ENCODE measurements at places on chromosomes 2 and 18. TPM values are rescaled to one million over a fixed set of nuclear protein-coding genes. Genes with fewer than 3 reads are reported as not detected.

- no peak overlapping the region for H3K27ac ChIP-seq
- no peak for DNase-seq
- peaks cover 27% of the 10 kb centered on the region for H3K4me1 ChIP-seq
- H3K36me3 ChIP-seq: peaks cover 5% of the 10 kb centered on the region
- no peak overlapping the region for H3K4me3 ChIP-seq
These were observed 203.5 kb downstream of the ZFP36L2 start for GRCh38 chr2:43022896-43023295.

- H3K4me1 ChIP-seq: peaks cover 2% of the 10 kb centered on the region
- H3K36me3 ChIP-seq: no peaks in the 10 kb centered on the region
- H3K27me3 ChIP-seq: peaks cover 12% of the 10 kb centered on the region
- DNase-seq: no peak
- H3K27ac ChIP-seq: no peak overlapping the region
These were observed 13.6 kb upstream of the KIDINS220 start for GRCh38 chr2:8850845-8851487.

DNA sequence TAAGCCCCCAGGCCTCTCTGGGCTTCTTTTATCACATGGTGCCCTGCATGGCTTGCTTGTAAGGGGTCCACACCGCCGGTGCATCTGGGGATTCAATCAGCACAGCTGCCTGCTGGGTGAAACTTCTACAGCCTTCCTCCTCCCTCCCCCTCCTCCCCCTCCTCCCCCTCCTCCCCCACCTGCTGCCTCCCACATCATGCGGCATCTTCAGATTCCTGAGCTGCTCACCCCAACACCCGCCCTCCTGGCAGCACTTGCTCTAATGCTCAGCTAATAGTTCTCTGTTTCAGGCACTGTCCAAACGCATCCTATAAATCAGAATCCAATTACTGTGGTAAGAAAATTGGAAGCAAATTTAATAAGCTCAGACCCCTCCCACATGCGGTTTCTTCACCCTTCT, 150.7 kb downstream of the GALNT14 start:
- no peak overlapping the region for H3K27ac ChIP-seq
- no peaks in the 10 kb centered on the region for H3K36me3 ChIP-seq
- no peaks in the 10 kb centered on the region for H3K27me3 ChIP-seq
- H3K4me1 ChIP-seq: no peaks in the 10 kb centered on the region

GRCh38 chr2:44342854-44343253, 18.4 kb downstream of the PREPL start:
- H3K27me3 ChIP-seq: no peaks in the 10 kb centered on the region
- H3K27ac ChIP-seq: no peak overlapping the region
- H3K4me1 ChIP-seq: no peaks in the 10 kb centered on the region
- H3K36me3 ChIP-seq: peaks cover 26% of the 10 kb centered on the region
- no peak overlapping the region for H3K4me3 ChIP-seq

GRCh38 chr2:609881-610280, 67.3 kb downstream of the TMEM18 start:
- H3K4me3 ChIP-seq: no peak overlapping the region
- no peak for DNase-seq
- H3K4me1 ChIP-seq: no peaks in the 10 kb centered on the region
- no peak overlapping the region for H3K27ac ChIP-seq

DNA sequence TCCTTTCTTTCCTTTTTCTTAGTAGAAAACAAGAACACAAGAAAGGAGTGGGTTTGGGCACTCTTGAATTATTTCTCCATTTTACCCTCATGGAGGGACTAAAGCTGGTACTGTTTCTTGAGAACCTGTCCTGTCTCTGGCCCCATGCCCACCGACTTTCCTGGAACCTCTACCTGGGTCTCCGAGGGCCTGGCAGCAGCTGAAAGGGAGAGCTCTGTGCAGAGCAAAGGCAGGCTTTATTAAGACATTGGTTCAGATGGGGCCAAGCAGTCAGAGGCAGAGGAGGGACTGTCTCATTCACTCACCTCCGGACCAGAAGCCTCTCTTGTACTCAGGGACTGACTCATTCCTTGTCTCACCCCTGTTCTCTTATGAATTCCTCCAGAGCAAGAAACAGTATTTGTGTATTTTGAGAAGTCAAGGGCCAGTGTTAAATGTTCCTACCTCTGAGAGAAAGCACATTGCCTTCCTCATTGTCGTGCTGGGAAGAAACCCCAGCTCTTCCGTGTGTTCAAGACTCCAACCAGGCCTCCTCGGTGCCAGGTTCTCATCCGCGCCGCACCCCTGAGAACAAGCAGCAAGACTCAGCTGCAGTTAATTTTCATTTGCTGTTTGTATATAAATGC, 201.9 kb upstream of the NT5C1B start:
- H3K27me3 ChIP-seq: no peaks in the 10 kb centered on the region
- no peak overlapping the region for H3K27ac ChIP-seq
- DNase-seq: no peak
- no peaks in the 10 kb centered on the region for H3K36me3 ChIP-seq
- H3K4me1 ChIP-seq: no peaks in the 10 kb centered on the region

- no peaks in the 10 kb centered on the region for H3K27me3 ChIP-seq
- DNase-seq: no peak
- no peak overlapping the region for H3K27ac ChIP-seq
- peak overlapping the region; percentile 67 for H3K4me3 ChIP-seq
- no peaks in the 10 kb centered on the region for H3K36me3 ChIP-seq
These were observed 39.1 kb downstream of the SNED1 start for GRCh38 chr2:241037498-241037897.

- H3K4me1 ChIP-seq: no peaks in the 10 kb centered on the region
These were observed 44.8 kb downstream of the FTCDNL1 start for GRCh38 chr2:199806179-199806578.

DNA sequence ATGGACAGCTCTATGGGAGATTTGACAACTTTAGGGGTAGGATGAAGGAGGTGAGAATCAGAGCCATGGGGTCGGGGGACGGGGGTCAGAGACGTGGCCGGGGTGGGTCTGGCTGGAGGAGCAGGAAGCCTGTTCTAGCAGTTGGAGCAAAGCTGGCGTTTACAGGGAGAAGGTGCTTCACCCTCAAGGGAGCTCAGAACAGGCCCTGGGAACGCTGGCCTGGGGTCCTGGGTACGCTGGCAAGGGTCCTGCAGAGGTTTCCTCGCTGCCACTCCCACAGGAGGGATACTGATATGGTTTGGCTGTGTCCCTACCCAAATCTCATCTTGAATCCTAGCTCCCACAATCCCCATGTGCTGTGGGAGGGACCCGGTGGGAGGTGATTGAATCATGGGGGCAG, 205.0 kb upstream of the ARL4C start:
- no peaks in the 10 kb centered on the region for H3K36me3 ChIP-seq
- peaks cover 4% of the 10 kb centered on the region for H3K4me1 ChIP-seq
- H3K27me3 ChIP-seq: peaks cover 8% of the 10 kb centered on the region
- H3K27ac ChIP-seq: no peak overlapping the region

- DNase-seq: no peak
- no peak overlapping the region for H3K4me3 ChIP-seq
- H3K36me3 ChIP-seq: no peaks in the 10 kb centered on the region
- no peaks in the 10 kb centered on the region for H3K4me1 ChIP-seq
These were observed 12.5 kb upstream of the GPR39 start for GRCh38 chr2:132404056-132404455.

- DNase-seq: peak; percentile 36
- peaks cover 14% of the 10 kb centered on the region for H3K4me1 ChIP-seq
- H3K27ac ChIP-seq: no peak within 1 kb of the TSS
- no peaks in the 10 kb centered on the region for H3K36me3 ChIP-seq
- H3K27me3 ChIP-seq: peaks cover 58% of the 10 kb centered on the region
These were observed at the start of gene B4GALT6 for GRCh38 chr18:31684279-31685096. Gene B4GALT6 (minus strand): TSS chr18:31684581. CDS start chr18:31684426, 155 bp downstream.

DNA sequence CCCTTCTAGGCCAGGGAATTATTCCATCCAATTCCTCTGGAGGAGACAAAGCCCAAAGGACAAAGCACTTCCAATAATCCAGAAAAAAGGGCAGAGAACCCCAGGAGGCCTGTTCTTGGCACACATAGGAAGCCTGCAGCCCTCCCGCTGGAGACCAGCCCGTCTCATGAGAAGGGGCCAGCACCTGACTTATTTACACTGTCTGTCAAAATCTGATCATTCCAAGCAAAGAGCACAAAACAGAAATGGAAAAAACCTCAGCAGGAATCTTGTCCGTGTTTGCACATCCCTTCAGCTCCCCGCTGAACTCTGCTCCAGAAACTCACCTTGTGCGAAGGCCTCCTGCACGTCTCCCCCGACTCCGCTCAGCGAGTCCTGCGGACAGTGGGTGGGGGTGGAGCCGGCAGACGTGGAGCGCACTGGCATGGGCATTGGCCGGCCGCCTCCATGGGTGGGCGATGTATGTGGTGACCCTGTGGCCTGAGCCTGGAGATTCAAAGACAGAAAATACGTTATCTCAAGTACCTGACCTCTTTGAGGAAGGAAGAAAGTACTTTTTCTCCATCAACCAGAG, 46.2 kb upstream of the DNMT3A start:
- no peak overlapping the region for H3K27ac ChIP-seq
- peaks cover 7% of the 10 kb centered on the region for H3K4me1 ChIP-seq

DNA sequence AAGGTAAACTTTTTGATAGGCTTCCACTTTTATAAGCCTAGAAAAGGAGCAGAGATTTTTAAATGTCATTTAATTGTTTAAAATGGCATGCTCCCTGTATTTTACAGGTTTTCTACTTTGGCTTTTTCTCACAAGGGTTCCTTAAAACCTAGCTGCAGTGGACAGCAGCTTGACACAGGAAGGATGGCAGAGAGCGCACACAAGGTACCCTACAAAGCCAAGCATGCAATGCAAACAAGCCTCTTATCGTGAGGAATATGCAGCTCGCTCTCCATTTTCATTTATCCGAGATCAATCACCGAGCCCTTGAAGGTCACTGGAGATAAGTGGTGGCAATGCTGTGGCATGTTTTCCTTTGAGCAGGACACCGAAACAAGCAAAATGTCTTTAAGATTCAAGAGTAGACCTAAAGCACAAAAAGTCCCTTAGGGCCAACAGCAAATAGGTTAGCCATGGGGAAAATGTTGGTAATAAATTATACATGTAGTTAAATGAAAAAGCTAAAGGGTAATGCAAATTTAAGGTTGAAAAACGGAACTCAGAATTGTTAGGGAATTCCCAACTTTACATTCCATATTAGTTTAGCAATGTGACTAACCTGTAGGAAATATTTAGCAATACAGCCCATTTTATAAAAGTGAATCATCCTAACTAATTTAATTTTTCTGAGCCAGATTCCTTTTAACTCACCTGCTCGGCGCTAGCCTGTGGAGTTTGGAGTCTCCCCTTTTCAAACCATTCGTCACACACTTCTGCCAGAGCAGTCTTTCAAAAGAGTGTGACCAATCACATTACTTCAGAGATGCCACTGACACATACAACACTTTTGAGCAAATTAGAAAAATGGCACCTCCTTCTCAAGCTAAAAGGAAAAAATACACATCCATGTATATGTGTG, 337.9 kb upstream of the PKDCC start:
- H3K4me1 ChIP-seq: no peaks in the 10 kb centered on the region
- peaks cover 2% of the 10 kb centered on the region for H3K27me3 ChIP-seq
- H3K36me3 ChIP-seq: no peaks in the 10 kb centered on the region
- DNase-seq: no peak
- H3K4me3 ChIP-seq: no peak overlapping the region

The AGAP1 gene
- total RNA-seq: 2.5 TPM

The MORN2 gene
- total RNA-seq: 5.0 TPM

GRCh38 chr2:83015035-83015715, 1443.9 kb downstream of the SUCLG1 start:
- no peak for DNase-seq
- H3K27me3 ChIP-seq: no peaks in the 10 kb centered on the region
- H3K36me3 ChIP-seq: no peaks in the 10 kb centered on the region
- H3K27ac ChIP-seq: no peak overlapping the region
- H3K4me3 ChIP-seq: no peak overlapping the region

The LYG1 gene
- total RNA-seq: 0.54 TPM

The CHRND gene
- not detected for total RNA-seq

The CYP1B1 gene
- 2.2 TPM for total RNA-seq

- peak overlapping the region; percentile 25 for H3K27ac ChIP-seq
- peak; percentile 10 for DNase-seq
- peaks cover 5% of the 10 kb centered on the region for H3K4me1 ChIP-seq
- H3K4me3 ChIP-seq: peak overlapping the region; percentile 51
These were observed 927.5 kb downstream of the ERBB4 start for GRCh38 chr2:211611061-211611518.

- no peak overlapping the region for H3K27ac ChIP-seq
- peaks cover 3% of the 10 kb centered on the region for H3K27me3 ChIP-seq
- no peaks in the 10 kb centered on the region for H3K36me3 ChIP-seq
- H3K4me3 ChIP-seq: no peak overlapping the region
These were observed 37.4 kb upstream of the EPAS1 start for GRCh38 chr2:46259777-46260168.

The SEPTIN10 gene
- total RNA-seq: 0.86 TPM

The CREG2 gene
- total RNA-seq: not detected

DNA sequence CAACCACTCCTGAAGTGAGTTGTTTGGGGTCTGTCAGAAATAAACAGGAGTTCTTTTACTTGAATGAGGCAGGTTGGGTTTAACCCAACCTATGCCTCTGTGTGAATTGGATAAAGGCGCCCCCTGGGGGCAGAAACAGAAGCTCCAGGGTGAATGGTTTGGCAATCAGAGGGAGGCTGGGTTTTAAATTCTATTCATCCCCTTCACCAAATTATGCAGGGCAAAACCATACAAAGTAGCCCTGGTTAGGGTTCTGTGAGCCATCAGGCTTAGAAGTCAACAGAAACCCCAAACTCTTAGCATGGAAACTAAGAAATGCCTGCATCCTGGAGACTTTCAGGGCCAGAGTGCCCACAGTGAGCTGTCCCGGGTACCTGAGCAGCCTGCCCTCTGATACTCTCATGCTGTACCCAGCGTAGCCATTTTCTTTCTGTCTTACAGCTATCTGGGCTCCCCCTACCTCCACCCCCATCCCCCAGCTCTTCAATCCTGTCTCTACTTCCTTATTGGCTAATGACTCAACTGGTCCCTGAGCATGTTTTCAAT, 241.5 kb downstream of the ICOS start:
- no peaks in the 10 kb centered on the region for H3K4me1 ChIP-seq
- H3K36me3 ChIP-seq: no peaks in the 10 kb centered on the region
- no peak overlapping the region for H3K4me3 ChIP-seq
- no peak overlapping the region for H3K27ac ChIP-seq
- DNase-seq: peak; percentile 85

- no peak overlapping the region for H3K27ac ChIP-seq
- no peak for DNase-seq
- H3K36me3 ChIP-seq: no peaks in the 10 kb centered on the region
- H3K4me1 ChIP-seq: peaks cover 4% of the 10 kb centered on the region
- H3K27me3 ChIP-seq: peaks cover 27% of the 10 kb centered on the region
These were observed 6.6 kb upstream of the NTSR2 start for GRCh38 chr2:11676640-11677039.

- H3K4me3 ChIP-seq: no peak overlapping the region
- peaks cover 17% of the 10 kb centered on the region for H3K4me1 ChIP-seq
- DNase-seq: no peak
- no peak overlapping the region for H3K27ac ChIP-seq
- no peaks in the 10 kb centered on the region for H3K36me3 ChIP-seq
- no peaks in the 10 kb centered on the region for H3K27me3 ChIP-seq
These were observed 33.5 kb upstream of the COL6A3 start for GRCh38 chr2:237447496-237447895.

The LRRC30 gene
- not detected for total RNA-seq

GRCh38 chr18:50847192-50847591, 27.4 kb upstream of the MRO start:
- H3K36me3 ChIP-seq: no peaks in the 10 kb centered on the region
- no peaks in the 10 kb centered on the region for H3K4me1 ChIP-seq
- no peak for DNase-seq
- no peaks in the 10 kb centered on the region for H3K27me3 ChIP-seq
- no peak overlapping the region for H3K4me3 ChIP-seq

The MFSD6 gene
- total RNA-seq: 31.5 TPM

Measured in activated CD8-positive, alpha-beta T cell treated with anti-CD3 and anti-CD28 coated beads for 36 hours (primary cell).